GM23338 (cell line): ENCODE measurements at places on chromosomes 4 and X.
A peak's percentile ranks its signal among the peaks of the same experiment; 100 is the strongest.

GRCh38 chr4:174870311-174870710 lies 41.3 kb upstream of the GLRA3 start:
- DNase-seq, result no peak

DNA sequence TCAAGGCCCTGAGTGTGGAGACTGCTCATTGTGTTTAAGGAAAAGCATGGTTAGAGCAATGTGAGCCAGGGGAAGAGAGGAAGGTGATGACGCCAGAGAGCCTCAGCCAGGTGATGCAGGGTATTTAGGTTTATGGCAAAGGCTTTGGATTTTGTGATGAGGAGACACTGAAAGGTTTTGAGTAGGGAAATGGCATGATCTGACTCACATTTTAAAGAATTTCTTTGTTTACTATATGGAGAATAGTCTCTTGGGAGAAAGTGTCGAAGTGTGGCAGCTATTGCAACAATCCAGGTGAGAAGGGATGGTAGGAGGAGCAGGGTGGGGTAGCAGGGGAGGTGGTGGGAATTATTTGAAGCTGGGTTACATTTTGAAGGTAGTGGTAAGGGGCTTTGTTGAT lies 293.4 kb upstream of the IGFBP7 start:
- no peak for DNase-seq

DNA sequence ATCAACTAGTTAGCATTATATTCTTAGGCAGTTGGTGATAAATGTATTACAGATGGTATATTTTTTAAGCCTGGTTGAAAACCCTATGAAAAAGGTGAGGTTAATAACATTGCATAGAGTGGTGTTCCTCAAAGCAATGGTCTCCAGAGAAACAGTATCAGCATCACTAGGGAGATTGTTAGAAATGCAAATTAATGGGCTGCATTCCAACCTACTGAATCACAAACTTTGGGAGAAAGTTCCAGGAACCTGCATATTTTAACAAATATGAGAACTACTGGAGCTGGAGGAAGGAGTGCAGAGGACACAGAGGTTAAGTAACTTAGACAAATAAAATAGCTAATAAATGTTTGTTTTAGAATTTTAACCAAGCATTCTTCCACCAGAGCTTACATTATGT lies 166.9 kb upstream of the PCDH10 start:
- peak; percentile 74 for DNase-seq

DNA sequence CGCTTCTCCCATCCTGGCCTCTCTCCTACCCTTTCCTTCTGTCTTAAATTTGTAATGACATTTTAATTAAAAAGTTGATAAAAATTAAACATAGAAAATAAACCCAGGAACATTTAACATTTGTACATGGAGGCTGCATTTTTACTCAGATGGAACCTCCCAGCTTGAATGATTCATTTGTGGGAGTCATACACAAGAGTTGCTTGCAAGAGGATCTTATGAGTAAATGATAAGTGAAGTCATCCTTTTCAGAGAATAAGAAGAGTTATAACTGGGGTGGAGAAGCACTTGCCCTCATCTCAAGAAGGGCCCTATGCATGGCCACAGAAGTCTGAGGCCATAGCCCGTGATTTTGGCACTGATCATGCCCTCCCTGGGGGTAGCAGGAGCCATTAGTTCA lies 482.9 kb upstream of the BOD1L1 start:
- DNase-seq, result no peak
